NCI-H2107 (cell line): ENCODE measurements at places on chromosomes 7 and 10.

- no peak for DNase-seq
These were observed 633.2 kb upstream of the NRP1 start for GRCh38 chr10:33967606-33968120.

DNA sequence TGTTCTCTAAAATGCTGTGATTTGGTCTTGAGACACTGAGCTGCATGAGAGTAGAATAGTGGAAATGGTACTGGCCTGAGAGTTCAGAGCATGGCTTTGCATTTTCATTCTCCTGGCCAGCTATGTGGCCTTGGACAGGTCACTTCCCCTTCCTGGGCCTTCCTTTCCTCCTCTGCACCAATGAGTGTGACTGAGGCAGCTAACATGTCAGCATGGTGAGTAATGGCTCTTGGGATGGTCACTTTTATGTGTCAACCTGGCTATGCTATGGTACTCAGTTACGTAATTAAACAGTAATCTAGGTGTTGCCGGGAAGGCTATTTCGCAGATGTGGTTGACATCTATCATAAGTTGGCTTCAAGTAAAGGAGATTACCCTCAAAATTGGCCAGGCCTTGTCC lies 109.3 kb downstream of the RTKN2 start:
- no peak for DNase-seq

- DNase-seq = no peak
These were observed 186.4 kb downstream of the PDE1C start for GRCh38 chr7:31883761-31884164.

DNA sequence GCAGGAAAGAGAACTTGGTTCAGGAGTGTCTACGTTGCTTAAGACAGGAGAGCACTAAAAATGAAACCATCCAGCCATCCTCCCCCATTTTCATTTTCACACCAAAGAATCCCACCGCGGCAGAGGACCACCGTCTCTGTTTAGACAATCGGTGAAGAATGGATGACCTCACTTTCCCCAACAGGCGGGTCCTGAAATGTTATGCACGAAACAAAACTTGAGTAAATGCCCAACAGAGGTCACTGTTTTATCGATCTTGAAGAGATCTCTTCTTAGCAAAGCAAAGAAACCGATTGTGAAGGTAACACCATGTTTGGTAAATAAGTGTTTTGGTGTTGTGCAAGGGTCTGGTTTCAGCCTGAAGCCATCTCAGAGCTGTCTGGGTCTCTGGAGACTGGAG lies 1.4 kb upstream of the IL6 start:
- DNase-seq = no peak

- DNase-seq = no peak
These were observed 109.5 kb upstream of the ITGB1 start for GRCh38 chr10:33067481-33067880.
